Nucleus accumbens (tissue), 56 donors: ENCODE measurements at places on chromosomes 12 and 14.

- no peak for DNase-seq
These were observed 38.6 kb downstream of the PTPRB start for GRCh38 chr12:70598467-70599193.

GRCh38 chr12:13595536-13596443 lies 385.6 kb downstream of the GRIN2B start:
- no peak for DNase-seq

DNA sequence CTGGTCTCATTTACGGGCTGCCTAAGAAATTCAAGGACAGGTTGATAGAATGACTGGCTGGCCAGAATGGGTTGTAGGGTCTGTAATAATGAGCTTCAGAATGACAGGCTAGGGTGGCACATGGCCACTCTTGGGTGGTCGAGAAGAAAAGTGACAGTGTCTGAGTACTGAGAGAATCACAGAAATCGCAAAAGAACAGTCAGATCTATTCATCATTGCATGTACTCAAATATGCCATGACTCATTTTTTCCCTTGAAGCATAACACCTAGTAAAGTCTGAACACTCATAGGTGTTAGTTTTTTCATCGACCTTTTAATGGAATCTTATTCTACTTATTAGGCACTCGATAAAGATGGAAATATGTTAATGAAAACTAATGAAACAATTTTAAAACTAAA lies 37.8 kb upstream of the SEL1L start:
- no peak for DNase-seq

DNA sequence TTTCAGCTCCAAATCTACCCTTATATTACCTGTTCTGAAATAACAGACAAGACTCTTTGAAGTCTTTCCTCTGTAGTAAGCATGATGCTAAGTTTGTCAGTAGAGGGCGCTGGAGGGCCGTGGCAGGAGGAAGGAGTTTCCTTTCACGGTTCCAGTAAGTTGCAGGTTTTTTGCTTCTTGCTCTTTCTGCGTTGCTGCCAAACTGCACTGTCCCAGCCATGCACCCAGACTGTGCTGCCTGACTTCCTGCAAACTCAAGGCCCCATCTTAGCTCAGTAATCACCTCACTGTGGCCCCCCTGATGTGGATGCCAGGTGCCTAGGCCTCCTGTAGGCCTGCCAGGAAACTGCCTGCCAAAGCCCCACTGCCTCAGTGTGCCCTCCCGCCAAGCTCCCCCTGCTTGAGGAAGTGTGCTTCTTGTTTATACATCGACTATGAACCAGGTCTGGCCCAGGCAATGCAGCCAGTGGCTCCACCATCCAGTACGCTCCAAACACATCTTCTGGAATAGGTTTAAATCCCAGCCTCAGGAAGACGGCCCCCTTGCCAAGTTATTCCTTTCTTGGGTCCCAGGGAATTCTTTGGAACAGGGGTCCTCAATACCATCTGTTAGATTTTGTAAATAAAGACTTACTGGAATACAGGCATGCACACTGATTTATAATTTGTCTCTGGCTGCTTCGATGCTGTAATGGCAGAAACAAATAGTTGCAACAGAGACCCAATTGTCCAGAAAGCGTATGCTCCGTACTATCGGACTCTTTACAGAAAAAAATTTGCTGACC lies 193.7 kb upstream of the LRIG3 start:
- DNase-seq = peak; percentile 67

GRCh38 chr14:91681118-91681517 lies 50.8 kb downstream of the CATSPERB start:
- DNase-seq = no peak

DNA sequence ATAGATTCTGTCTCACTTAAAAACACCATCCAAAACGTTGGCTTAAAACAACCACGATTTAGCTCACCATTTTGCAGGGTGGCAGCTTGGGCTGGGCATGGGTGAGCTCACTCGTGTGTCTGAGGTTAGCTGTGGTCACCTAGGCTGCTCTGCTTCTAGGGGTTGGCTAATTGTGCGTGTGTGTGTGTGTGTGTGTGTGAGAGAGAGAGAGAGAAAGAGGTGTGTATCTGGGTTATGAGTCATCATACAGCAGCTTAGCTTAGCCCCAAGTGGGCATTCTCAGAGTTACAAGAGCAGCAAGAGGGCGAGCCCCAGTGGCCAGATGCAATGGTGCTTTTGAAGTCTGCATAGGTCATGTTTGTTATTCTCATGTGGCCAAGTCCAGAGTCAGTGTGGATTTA lies 6.0 kb downstream of the FBXW8 start:
- DNase-seq = no peak

GRCh38 chr12:52903285-52903854 lies 1.5 kb downstream of the KRT8 start:
- peak; percentile 52 for DNase-seq

- no peak for DNase-seq
These were observed 33.0 kb downstream of the DEGS2 start for GRCh38 chr14:100126401-100126800.

DNA sequence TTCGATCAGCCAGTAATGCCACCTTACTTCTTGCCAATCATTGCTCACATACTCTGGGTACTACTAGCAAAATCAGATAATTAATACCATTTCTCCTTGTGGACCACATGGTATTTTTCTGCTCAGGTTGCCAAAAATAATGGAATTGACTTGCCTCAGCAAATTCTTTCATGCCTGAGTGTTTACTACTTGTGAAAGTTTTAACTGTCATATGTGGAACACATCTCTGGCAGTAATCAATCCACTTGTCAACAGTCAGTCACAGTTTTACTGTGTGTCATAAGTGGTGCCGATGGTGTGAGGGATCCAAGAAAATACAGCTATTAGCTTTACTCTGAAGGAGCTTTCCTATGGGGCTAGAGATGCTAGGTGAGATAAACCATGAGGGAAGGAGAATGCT lies 55.3 kb upstream of the ATF1 start:
- DNase-seq = no peak

- DNase-seq = no peak
These were observed 1088.3 kb upstream of the SEL1L start for GRCh38 chr14:82621881-82622450.

DNA sequence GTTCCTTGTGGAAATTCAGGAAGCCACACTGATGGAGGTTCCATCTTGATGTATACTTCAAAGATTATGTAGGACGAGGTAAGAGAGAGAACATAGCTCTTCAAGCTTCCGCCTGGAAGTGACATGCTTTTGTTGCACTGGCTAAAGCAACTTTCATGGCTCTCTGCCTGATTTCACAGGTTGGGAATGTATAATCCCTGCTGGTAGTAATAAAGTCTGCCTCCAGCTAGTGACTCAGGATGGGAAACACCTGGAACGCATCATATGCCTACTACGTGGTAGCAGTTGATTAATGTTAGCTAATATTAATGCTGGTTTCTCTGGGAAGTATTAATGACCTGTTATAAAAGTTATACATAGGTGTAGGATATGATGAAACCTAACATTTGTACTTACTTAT lies 71.1 kb downstream of the PELI2 start:
- no peak for DNase-seq

DNA sequence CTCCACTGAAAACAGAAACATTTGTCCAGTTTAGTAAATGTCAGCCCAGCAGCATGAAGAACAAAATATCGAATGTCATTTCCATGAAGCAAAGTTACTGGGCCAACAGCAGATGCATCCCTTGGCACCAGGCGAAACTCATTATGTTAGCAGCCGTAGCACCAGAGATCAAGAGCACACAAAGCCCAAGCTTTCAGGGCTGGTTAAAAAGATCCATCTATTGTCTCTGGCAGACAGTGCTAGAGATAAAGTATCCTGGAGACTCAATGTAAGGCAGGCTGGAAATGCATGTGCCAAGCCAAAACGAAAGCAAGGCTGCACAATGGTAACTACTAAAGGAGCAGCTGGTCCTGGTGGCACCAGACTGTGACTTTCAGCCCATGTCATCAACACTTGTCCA lies 120.3 kb upstream of the PLEKHG7 start:
- no peak for DNase-seq

GRCh38 chr14:61433169-61433568 lies 111.8 kb downstream of the PRKCH start:
- DNase-seq = no peak

DNA sequence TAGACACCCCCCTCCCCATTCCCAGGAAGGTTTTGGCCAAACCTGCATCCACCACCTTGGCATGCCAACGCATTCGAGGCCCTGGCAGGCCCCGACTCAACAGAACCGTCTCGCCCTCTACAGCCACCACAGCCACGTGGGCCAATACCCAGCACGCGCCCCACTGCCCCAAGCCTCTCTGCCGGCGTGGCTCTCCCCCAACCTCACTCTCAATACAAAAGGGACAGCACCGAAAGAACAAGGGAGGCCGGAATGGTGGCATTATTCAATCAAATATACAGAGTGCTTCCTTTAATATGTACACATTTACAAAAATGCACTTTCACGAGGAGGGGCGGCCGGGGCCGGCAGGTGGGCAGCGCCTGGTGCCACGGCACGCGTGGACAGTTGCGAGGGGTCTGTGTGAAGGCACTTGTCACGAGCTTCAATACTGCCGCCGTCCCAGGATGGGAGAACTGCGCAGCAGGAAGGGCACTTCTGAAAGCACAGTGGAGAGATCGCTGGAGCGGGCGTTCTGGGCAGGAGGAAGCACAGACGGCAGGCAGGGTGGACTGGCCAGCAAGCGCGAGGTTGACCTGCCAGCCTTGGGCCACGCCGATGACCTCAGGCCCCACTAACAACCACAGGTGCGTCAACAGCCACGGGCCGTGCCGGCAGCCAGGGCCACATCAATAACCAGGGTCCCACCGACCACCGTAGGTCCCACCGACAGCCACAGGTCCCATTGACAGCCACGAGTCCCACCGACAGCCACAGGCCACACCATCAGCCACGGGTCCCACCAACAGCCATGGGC lies 26.9 kb downstream of the JAG2 start:
- DNase-seq = no peak

GRCh38 chr12:121770813-121771625 lies 22.5 kb downstream of the RHOF start:
- DNase-seq = no peak

GRCh38 chr12:48936379-48936979 lies 11.2 kb upstream of the FKBP11 start:
- peak; percentile 54 for DNase-seq

- no peak for DNase-seq
These were observed 64.9 kb upstream of the GALNT9 start for GRCh38 chr12:132393991-132394949.

- no peak for DNase-seq
These were observed 538.8 kb upstream of the STXBP6 start for GRCh38 chr14:25588751-25589150.

- no peak for DNase-seq
These were observed 223.2 kb upstream of the RTL1 start for GRCh38 chr14:101126731-101127130.

DNA sequence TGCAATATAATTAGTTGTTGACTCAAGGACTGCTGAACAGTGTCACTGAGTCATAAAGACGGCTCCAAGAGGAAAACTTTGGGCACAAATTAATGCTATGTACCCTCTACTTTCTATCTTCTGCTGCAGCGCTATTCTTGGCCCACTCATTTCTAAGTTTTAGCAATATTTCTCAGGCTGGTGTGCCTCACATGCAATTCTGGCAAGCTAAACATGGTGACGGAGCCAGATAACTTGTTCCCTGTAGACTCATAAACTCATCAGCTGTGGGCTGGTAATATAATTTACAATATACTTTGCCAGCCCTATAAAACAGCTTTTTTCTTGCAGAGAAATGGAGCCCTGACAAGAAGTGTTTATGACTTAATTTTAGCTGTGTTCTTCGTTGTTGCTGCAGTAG lies 615.1 kb downstream of the NRXN3 start:
- no peak for DNase-seq

DNA sequence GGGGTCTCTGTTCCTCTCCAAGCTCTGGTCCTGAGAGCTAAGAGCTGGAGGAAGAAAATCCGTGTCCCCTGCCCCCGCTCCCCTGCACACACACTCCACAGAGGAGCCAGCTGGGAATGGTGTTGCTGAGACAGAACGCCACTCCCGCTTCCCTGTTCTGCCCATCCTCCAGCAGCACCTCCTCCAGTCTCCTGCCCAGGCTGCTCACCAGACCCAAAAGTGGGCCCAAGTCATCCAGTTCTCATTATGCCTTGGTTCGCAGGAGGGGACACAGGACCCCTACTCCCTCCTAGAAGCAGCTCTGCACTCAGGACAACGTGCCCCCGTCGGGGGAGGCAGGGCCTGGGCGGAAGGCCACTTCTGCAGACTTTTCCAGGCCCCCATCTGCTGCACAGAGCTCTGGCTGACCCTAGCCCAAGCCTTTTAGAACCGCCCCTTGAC lies 830 bp upstream of the TRMT61A start:
- no peak for DNase-seq

DNA sequence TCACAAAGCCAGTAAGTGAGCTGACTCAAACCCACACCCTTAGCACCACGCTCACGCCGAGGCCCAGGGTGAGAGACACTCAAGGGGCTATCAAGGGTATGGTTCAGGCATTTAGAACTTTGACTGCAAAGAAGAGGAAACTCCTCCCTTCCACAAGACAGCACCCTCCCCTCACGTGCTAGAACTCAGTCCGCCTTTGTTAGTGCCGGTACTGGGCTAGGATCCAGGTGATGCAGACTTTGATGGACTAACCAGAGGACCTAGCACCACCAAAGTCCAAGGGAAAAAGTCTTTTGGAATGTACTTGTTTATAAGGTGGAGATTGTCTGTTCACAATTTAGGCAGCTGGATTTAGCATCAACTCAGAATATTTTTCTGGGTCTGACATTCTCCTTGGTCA lies 33.7 kb downstream of the VWF start:
- DNase-seq = no peak
